ENCODE measurements at places on chromosomes 11 and 22.
A peak's percentile ranks its signal among the peaks of the same experiment; 100 is the strongest.

DNA sequence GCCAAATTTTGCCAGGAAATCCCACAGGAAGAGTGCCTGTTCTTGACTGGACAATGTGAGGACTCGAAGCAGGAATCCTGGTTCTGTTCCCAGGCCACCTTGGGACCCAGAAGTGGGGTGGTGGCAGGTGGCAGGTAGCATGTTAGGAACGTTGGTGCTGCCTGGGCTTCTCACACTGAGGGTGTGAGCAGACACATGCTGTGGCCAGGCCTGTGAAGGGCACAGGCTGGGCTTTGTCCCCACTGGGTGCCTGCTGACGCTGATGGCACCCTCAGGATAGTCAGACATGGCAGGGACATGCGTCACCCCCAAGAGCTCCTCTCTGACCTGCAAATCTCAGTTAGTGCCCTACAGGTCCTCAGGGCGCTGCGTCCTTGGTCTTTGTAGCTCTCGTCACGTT lies 21.1 kb upstream of the NECTIN1 start:
- DNase-seq: no peak

- DNase-seq: no peak
Measured at GRCh38 chr11:12269446-12270214, 107.7 kb upstream of the PARVA start.

GRCh38 chr11:119860561-119861094 lies 131.6 kb upstream of the NECTIN1 start:
- DNase-seq: no peak

DNA sequence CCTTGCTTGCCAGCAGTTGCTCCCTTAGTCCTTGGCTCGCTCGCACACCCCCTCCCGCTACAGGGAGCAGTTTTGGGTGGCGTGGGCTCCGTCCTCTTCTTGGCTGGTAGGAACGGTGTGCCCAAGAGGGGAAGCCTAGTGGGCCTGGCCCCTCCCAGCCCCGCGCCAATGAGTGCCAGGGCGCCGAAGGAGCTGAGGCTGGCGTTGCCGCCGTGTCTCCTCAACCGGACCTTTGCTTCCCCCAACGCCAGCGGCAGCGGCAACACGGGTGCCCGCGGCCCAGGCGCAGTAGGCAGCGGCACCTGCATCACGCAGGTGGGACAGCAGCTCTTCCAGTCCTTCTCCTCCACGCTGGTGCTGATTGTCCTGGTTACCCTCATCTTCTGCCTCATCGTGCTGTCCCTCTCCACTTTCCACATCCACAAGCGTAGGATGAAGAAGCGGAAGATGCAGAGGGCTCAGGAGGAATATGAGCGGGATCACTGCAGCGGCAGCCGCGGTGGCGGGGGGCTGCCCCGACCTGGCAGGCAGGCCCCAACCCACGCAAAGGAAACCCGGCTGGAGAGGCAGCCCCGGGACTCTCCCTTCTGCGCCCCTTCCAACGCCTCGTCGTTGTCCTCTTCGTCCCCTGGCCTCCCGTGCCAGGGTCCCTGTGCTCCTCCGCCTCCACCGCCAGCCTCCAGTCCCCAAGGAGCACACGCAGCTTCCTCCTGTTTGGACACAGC lies 1.6 kb downstream of the C11orf87 start:
- DNase-seq: no peak

DNA sequence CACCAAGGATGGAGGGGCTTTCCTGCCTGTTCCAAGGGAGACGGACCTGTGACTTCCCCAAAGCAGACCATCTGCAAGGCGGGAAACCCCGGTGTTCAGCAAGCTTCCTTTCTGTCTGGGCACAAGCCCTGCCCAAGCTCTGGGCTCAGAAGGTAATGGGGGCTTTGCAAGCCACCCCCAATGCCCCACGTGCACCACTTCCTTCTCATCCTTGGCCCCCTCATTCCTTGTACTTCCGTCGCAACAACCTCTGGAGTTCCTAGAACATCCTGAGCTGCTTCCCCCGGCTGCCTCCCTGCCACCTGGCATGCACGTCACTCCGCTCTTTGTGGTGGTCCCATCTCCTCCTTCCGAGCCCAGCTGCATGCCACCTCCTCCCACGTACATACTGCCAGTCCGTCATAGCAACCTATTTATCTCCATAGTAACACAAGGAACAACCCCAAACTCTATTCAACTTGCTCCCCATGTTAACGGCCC lies 3.9 kb downstream of the MYEOV start:
- no peak for DNase-seq

GRCh38 chr22:42273855-42274451 lies 3.5 kb upstream of the TCF20 start:
- no peak for DNase-seq

DNA sequence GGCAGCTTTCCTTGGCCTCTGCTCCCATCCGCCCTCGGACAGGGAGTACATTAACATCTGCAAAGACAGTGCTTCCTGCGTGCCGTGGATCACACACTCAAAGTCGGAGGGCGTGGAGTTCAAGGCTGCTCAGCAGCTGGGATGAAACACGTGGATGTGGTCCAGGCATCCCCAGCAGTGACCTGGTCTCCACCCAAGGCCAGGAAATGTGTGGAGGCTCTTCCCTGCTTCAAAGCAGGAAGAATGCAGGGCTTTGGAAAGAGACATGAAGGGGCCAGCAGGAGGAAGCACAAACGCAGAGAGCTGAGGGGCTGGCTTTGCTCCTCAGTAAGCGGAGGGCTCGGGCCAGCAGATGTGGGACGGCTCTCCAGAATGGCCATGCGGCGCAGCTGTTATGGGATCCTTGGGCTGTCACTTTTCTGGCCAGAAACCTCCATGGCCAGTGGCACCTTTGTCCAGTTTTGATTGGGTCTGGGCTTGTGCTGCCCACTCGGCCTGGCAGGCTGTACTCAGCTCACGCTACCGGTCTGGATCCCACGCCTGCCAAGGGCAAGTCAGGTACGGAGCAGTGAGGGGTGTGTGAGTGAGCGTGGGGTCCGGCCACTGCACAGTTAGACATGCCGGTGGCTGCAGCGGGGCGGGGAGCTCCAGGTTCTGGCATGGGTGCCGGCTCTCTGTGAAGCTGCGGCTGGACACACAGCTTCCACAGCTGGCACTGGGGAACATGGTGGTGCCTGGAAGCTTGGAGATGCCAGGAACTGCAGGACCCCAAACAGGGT lies 438.0 kb downstream of the TBC1D22A start:
- DNase-seq: peak; percentile 43

DNA sequence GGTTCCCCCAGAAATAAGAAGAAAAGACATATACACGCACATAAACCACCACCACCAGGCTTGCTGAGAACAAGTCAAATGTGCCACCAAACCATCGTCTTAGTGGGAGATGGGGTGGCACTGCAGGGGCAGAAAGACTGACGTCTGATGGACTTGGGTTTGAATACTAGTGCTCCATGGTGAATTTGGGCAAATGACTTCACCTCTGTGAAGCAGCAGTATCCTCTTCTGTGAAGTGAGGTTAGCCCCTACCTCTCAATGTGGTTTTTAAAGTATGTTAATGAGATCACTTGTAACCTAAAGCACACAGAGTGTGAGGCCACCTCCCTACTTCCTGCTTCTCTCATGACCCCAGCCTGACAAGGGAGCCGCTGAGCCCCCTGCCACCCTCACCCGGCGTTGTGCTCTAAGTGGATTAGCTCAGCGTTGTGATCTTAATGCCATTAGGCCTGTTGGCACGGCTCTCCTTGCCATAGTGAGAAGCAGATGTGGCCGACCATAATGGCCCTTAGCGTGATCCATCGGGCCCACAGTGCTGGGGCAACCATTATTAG lies 14.4 kb downstream of the ZBTB16 start:
- no peak for DNase-seq

DNA sequence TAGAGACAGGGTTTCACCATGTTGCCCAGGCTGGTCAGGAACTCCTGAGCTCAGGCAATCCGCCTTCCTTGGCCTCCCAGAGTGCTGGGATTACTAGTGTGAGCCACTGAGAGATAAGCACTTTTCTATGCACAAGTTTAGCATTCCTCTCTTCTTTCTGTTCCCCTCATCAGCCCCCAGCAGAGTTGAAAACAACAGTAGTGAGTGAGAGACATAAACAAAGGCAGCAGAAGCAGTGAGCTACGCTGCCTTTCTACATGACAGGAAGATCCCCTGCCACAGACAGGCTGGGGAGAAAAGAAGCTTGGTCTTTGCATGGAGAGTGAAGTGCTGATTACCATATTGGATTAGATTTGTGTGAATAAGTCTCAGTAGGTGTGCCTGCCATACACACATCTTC lies 392.0 kb upstream of the KIRREL3 start:
- DNase-seq: no peak
